ENCODE measurements at places on chromosomes 4 and X.
A peak's percentile ranks its signal among the peaks of the same experiment; 100 is the strongest.

GRCh38 chrX:38318606-38319005 lies 8.7 kb downstream of the RPGR start:
- DNase-seq: no peak

- no peak for DNase-seq
These were observed 37.6 kb downstream of the ARFIP1 start for GRCh38 chr4:152817331-152817730.

DNA sequence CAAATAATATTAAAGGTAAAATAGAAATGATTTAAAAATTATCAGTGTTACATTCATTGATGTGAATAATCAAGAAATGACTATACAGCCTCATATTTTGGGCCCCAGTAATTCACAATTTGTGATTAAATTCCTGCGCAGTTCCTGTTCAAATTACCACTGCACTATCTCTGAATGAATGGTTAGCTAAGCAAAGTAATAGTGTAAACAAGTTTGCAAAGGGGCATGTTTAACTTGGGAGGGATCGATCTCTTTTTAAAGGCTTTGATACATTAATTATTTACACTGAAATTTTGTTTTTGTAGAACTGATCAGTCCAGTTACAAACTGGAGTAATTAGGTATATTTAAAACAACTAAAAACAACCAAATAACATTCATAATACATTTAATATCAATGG lies 784.4 kb downstream of the RPA4 start:
- no peak for DNase-seq

DNA sequence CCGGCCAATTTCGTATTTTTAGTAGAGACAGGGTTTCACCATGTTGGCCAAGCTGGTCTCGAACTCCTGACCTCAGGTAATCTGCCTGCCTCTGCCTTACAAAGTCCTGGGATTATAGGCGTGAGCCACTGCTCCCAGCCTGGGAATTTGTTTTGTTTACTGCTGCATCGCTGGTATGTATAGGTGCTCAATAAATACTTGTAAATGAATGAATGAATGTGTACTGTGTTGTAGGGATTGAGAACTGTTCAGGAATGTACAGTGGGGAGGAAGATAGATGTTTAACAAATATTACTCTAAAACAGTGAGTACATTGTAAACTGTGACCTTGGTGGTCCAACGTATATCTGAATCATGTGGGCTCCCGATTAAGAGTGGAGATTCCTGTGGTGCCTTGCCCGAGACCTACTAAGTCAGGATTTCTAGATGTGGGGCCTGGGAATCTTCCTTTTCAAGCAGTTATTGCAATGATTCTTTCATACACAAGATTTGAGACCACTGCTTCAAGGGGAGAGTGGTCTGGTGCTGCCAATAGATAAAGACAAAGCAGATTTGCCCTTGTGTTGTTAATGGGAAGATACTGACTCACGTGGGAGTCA lies 41.0 kb downstream of the WWC2 start:
- DNase-seq: no peak

DNA sequence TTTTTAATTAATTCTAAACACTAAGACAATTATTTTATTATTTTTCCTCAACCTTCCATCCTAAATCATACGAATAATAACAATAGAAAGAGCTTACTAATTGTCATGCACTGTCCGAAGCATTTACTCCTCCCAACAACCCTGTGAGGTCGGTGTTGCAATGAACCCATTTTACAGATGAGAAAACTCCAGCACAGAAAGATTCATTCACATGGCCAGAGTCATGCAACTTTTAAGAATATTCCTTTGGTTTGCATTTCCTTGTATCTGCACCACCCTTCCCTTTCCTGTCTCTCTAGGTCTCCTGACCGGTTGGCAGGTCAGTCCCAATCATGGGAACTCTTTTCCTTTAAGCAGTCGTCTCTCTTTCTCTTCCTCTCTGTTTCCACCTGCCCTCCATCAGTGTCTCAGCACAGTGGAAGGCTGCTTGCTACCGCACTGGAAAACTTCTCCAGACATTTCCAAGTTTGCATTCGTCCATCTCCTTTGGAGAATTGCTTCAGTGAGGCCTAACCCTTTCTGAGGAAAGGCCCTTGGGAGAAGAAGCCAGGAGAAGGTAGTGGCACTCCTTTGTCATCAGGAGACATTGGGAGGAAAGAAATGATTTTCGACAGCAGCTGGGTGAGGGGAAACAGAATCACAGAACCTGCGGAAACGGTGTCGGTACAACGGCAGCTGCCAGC lies 1.9 kb upstream of the TMSB4X start:
- DNase-seq: no peak

- DNase-seq: no peak
These were observed 54.4 kb upstream of the GAB1 start for GRCh38 chr4:143282211-143282707.

DNA sequence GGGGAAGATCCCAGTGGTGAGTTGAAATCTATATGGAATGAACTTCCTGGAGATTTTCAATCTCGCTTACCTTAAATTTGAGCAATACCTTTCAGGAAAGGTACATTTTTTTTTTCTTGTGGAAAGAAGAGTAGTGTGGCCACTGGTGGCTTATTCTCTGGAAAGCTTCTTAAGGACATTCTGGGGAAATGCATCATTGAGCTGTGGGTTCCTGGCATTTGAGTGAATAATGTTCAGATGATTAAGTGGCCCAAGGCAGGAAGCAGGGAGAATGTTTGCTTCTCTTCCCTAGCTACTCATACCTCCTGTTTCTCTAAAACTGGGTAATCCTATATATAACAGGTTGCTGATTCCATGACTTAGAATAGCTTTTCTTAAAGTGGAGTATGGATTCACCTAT lies 31.8 kb downstream of the STAG2 start:
- DNase-seq: no peak

DNA sequence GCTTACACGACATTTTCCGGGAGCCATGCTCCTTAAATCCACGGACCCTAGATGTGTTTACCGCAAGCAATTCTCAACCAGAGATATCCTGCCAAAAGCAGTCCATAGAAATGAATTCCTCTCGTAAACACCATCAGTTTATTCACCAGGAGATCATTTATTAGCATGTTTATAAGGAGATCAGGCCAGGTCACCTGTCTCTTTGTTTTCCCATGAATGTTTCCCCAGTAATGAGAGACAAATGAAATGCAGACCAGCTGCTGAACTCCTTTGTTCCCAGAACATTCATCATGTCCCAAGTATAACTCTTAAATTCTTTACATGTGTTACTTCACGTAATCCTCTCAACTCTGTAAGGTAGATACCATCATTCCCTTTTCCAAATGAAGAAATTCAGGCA lies 137.1 kb downstream of the DDX53 start:
- no peak for DNase-seq

GRCh38 chr4:146142768-146143167 lies 32.8 kb upstream of the LSM6 start:
- DNase-seq: no peak

DNA sequence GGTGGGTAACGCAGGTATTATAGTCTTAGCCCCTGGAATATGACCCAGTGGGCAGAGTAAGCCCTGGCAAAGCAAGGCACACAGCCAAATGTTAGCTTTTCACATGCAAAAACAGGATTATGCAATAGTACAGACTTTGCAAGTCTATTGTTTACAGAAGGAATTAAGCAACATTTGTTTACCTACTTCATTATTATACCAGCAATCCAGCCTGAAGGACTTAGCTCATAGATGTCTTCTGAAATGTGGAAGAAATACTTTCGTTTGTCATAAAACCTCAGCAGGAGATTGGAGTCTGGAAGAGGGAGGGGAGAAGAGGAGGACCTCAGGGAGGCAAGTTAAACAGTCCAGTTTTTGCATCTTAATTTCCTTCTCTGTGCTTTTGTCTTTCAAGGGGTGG lies 226.7 kb upstream of the CENPE start:
- DNase-seq: peak; percentile 30

DNA sequence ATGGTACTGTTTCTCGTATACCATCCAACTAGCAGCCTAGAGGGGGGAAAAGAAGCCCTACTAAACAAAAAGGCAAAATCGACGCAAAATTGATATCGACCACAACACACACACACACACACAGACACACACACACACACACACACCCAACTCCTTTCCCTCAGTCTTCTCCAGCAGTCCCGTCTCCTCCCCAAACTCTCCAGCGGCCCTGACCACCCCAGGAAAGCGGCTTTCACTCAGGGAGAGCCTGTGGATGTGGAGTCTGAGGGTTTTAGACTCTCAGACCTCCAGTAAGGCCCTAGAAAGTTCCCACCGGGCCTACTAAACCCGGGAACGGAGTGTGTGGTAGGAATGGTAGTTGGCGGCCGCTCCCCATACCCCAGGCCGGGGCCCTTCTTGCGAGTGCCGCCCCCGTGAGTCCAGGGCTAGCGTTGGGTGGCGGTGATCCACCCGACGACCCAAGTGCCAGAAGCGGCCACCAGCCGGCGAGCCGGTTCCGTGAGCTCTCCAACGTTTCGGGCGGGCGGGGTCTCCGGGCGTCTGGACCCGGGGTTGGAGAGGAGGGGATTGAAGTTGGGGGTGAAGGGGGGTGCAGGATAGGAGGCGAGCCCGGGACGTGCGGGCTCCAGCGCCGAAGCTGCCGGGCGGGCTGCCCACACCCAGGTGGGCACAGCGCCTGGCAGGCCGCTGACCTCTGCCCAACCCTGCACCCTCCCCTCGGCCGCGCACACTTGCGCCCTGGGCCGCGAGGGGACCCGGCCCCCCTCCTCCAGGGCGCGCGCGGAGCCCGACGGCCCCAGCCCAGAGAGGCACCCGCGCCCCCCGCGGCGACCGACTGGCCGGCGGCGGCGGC lies 13.7 kb downstream of the ARX start:
- DNase-seq: no peak

GRCh38 chr4:156569535-156569934 lies 402.1 kb downstream of the PDGFC start:
- DNase-seq: no peak

- DNase-seq: no peak
These were observed 587.7 kb upstream of the BOD1L1 start for GRCh38 chr4:14215116-14215770.
